ENCODE measurements at places on chromosomes 11 and 22. TPM values are rescaled to one million over a fixed set of nuclear protein-coding genes. Genes with fewer than 3 reads are reported as not detected.

DNA sequence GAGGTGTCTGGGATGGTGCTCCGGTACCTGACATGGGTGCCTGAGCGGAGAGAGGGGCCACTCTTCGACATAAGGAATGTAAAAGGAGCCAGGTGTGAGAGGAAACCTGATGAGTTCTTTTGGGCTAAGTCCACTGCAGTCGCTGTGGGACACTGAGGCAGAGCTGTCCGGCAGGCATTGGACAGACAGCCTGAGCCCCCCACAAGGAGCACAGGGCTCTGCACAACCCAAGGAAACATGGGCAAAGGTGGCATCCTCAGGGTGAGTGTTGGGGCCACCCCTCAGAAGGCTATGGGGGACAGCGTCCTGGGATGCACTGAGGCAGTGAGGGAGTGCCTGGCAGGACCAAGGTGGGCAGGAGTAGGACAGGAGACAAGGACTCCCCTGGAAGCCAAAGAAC is 57.7 kb upstream of the EMID1 start:
- H3K4me1 ChIP-seq: no peaks in the 10 kb centered on the region
- H3K27ac ChIP-seq: no peak overlapping the region
- peaks cover 2% of the 10 kb centered on the region for H3K36me3 ChIP-seq
- no peak for DNase-seq
- H3K27me3 ChIP-seq: no peaks in the 10 kb centered on the region

- H3K27ac ChIP-seq: no peak overlapping the region
- no peak for DNase-seq
- no peaks in the 10 kb centered on the region for H3K27me3 ChIP-seq
Observed at GRCh38 chr11:80849253-80849652, 1408.4 kb upstream of the TENM4 start.

The BTBD18 gene
- total RNA-seq: not detected

GRCh38 chr11:120108154-120108784 is 29.6 kb downstream of the TRIM29 start:
- H3K4me1 ChIP-seq: no peaks in the 10 kb centered on the region
- H3K27me3 ChIP-seq: peaks cover 67% of the 10 kb centered on the region
- peak; percentile 30 for DNase-seq
- no peak overlapping the region for H3K27ac ChIP-seq
- H3K4me3 ChIP-seq: no peak overlapping the region

GRCh38 chr22:46028106-46028991 is 51.4 kb upstream of the WNT7B start:
- no peaks in the 10 kb centered on the region for H3K36me3 ChIP-seq
- H3K4me1 ChIP-seq: peaks cover 4% of the 10 kb centered on the region
- H3K27me3 ChIP-seq: peaks cover 30% of the 10 kb centered on the region
- H3K27ac ChIP-seq: no peak overlapping the region
- no peak for DNase-seq

GRCh38 chr22:40631925-40632324 is 4.6 kb downstream of the MRTFA start:
- H3K4me3 ChIP-seq: no peak overlapping the region
- peaks cover 12% of the 10 kb centered on the region for H3K4me1 ChIP-seq
- H3K27me3 ChIP-seq: no peaks in the 10 kb centered on the region
- H3K27ac ChIP-seq: peak overlapping the region; percentile 52

DNA sequence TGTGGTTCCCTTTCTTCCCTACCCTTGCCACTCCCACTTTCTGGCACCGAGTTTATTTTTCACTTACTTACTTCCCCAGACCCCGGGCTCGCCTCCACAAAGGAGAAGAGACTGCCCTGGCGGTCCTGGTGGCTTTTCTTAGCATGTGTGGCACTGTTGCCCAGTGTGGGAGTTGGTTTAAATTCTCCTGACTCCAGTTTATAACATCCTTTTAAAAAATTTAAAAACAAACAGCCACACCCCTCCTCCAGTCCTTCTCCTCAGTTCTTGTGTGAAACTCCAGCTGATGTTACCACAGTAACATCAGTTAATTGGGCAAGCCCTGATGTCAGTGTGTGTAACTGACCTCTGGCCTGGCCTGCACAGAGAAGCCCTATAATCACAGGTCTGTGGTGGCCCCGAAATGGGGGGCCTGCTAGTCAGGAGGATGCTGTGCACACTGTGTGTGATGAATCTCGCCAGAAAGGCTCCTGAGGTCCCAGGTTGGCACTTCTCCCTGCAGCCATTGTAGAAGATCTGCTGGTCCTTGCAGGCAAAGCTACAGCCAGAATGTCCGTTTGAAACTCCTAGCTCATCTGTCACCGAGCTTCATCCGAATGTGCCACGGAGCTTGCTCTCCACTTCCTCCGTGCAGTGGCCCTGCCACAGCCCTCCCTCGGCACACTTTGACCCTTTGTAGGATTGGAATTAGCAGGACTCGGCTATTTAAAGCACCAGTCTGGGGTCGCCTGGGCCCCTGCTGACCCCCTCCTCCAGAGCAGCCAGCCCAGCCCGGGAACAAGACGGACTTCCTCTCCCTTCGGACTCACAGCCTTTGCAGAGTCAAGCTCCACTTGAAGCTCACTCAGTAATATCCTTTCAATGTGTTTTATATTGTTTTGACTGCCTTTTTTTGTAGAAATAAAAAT is 7.6 kb downstream of the YDJC start:
- H3K27ac ChIP-seq: no peak overlapping the region
- peaks cover 11% of the 10 kb centered on the region for H3K4me1 ChIP-seq
- peaks cover 29% of the 10 kb centered on the region for H3K36me3 ChIP-seq
- H3K4me3 ChIP-seq: no peak overlapping the region
- DNase-seq: no peak

GRCh38 chr11:72683782-72684200 is 9.6 kb upstream of the PDE2A start:
- no peak overlapping the region for H3K4me3 ChIP-seq
- peaks cover 2% of the 10 kb centered on the region for H3K4me1 ChIP-seq
- H3K36me3 ChIP-seq: peaks cover 28% of the 10 kb centered on the region
- DNase-seq: peak; percentile 19

The KCNJ1 gene
- not detected for total RNA-seq

The MIOX gene
- total RNA-seq: not detected

- no peak for DNase-seq
- H3K27me3 ChIP-seq: peaks cover 11% of the 10 kb centered on the region
- H3K4me3 ChIP-seq: no peak overlapping the region
- no peaks in the 10 kb centered on the region for H3K4me1 ChIP-seq
Observed at GRCh38 chr11:131833366-131833765, 463.0 kb downstream of the NTM start.

GRCh38 chr11:34565417-34566207 is 52.0 kb upstream of the ELF5 start:
- H3K27ac ChIP-seq: no peak overlapping the region
- no peak for DNase-seq

DNA sequence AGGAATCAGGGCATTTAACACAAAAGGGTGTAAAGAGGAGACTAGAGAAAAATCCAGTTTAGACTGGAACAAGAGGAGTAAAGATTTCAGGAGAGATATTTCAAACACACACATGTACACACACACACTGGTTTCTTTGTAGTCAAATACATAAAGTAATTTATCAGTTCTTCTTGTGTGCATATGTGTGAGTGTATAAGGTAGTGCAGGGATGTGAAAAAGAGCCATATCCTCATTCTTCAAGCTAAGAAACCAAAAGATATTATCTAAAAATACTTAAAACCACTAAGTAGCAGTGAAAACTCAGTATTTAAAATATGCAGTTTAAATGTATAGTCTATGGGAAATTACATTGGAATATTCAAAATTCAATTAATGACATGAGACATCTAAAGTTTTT is 52.5 kb upstream of the CARD18 start:
- H3K27ac ChIP-seq: no peak overlapping the region
- H3K36me3 ChIP-seq: no peaks in the 10 kb centered on the region
- DNase-seq: no peak
- no peaks in the 10 kb centered on the region for H3K27me3 ChIP-seq
- no peaks in the 10 kb centered on the region for H3K4me1 ChIP-seq
- no peak overlapping the region for H3K4me3 ChIP-seq

DNA sequence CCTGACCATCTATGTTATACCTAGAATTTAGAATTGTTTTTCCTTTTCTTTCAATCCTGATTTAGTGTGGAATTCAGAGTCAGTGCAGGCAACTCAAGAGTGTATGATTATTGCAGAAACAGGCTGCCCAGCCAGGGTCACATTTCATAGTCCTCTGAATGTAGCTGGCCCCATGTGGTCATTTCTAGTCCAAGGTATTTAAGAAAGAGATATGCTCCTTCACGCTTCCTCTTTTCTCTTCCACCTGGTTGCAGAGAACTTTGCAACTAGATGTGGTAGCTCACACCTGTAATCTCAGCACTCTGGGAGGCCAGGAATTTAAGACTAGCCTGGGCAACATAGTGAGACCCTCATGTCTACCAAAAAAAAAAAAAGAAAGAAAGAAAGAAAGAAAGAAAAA is 27.6 kb upstream of the LDLRAD3 start:
- no peaks in the 10 kb centered on the region for H3K4me1 ChIP-seq
- H3K4me3 ChIP-seq: no peak overlapping the region
- H3K36me3 ChIP-seq: no peaks in the 10 kb centered on the region
- H3K27me3 ChIP-seq: peaks cover 17% of the 10 kb centered on the region
- H3K27ac ChIP-seq: no peak overlapping the region

DNA sequence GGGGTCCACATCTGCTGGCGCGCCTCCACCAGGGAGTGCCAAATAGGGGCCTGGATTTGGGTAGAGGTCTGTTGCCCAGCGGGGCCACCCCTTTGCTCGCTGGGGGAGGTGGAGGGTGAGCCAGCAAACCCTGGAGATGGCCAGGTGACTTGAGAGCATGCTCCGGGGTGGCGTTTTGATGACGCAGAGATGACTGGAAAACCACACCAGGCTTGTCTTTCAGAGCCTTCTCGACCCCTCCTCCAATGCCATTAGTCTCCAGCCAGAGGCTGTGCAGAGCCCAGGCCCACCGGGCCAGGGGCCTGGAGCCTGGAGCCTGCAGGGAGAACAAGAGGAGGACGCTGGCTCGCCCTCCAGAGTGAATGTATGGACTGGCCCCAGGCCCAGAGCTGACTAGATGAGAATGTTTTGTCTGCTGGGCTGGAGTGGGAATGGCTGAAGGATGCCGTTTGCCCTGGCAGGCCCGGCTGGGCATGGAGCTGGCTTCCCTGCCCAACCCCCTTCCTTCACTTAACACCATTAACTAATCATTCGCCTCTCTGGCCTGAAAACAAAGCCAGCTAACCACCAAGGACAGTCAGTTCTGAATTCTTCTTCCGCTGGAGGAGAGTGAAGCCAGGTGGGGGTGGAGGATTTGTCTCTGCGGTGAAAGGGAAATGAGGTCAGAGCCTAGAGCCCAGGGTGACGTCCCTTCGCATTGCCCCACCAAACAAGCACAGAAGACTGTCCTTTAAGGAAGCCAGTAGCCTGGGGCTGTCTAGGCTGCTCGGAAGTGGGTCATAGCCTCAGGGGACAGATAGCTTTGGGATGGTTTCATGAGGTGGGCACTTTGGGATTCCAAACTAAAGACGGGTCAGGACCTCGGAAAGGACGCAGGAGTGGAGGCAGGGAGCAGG is 1.6 kb upstream of the MCAM start:
- H3K4me1 ChIP-seq: peaks cover 49% of the 10 kb centered on the region
- no peaks in the 10 kb centered on the region for H3K27me3 ChIP-seq
- H3K27ac ChIP-seq: peak overlapping the region; percentile 38
- no peak overlapping the region for H3K4me3 ChIP-seq
- peak; percentile 81 for DNase-seq
- peaks cover 9% of the 10 kb centered on the region for H3K36me3 ChIP-seq

- no peak overlapping the region for H3K4me3 ChIP-seq
- H3K27me3 ChIP-seq: no peaks in the 10 kb centered on the region
- H3K27ac ChIP-seq: no peak overlapping the region
- no peak for DNase-seq
- no peaks in the 10 kb centered on the region for H3K4me1 ChIP-seq
Observed at GRCh38 chr11:21144531-21144930, 475.1 kb downstream of the NELL1 start.

The MAPK11 gene
- total RNA-seq: 8.1 TPM

DNA sequence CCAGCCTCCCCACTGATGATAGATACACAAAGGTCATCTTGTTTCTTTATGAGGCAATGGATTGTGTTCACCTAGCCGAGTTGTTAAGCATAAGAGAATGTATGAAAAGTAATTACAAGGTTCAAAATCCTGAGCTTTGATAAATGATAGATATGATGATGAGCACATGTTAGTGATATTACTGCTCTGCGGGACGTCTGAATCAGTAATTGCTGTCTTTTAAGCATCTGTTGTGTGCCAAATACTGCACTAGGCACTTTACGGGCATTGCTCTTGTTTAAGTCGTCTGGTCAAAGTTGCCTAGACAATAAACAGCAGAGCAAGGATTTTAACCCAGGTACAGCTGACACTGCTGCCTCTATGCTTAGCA is 559 bp upstream of the RNF141 start:
- H3K4me3 ChIP-seq: peak overlapping the region; percentile 77
- H3K27me3 ChIP-seq: no peaks in the 10 kb centered on the region
- DNase-seq: no peak
- peaks cover 2% of the 10 kb centered on the region for H3K4me1 ChIP-seq
- no peaks in the 10 kb centered on the region for H3K36me3 ChIP-seq

- H3K27ac ChIP-seq: peak overlapping the region; percentile 47
- H3K27me3 ChIP-seq: no peaks in the 10 kb centered on the region
- H3K4me1 ChIP-seq: peaks cover 40% of the 10 kb centered on the region
- H3K4me3 ChIP-seq: no peak overlapping the region
- no peak for DNase-seq
Observed at GRCh38 chr22:46106279-46107022, 43.9 kb upstream of the PPARA start.

DNA sequence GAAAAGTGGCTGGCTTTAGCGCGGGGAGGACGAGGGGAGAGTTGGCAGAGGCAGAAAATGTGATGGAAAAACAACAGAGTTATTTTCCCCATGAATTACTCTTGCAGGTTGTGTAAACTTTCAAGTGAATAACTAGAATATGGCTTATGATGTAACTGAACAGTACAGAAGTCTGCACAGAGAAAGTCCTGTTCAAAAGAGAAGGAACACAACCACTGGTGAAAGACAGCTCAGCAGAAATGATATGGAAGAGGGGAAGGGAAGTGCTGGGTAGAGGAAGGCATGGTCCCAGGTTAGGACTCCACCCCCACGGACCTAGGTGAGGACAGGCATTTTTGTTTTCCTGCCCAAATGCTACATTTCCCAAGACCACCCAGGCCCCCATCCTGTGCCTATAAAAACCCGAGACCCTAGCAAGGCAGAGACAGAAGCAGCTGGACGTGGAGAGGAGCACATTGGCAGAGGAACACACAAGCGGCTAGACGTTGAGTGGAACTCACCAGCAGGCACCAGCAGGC is 77.7 kb downstream of the MAML2 start:
- no peak overlapping the region for H3K4me3 ChIP-seq
- peaks cover 1% of the 10 kb centered on the region for H3K36me3 ChIP-seq
- peak overlapping the region; percentile 12 for H3K27ac ChIP-seq

The SLC22A12 gene
- not detected for total RNA-seq

DNA sequence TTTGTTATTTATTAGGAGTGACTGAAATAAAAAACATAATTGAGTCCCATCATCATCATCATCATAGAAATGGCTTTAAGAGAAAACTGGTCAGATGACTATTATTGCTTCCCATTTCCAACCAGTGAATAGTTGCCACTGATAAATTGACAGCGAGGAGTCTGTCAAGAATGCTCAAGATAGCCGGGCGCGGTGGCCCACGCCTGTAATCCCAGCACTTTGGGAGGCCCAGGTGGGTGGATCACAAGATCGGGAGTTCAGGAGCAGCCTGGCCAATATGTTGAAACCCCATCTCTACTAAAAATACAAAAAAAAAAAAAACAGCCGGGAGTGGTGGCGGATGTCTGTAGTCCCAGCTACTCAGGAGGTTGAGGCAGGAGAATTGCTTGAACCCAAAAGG is 1.9 kb downstream of the WBP2NL start:
- no peaks in the 10 kb centered on the region for H3K4me1 ChIP-seq
- H3K27ac ChIP-seq: no peak overlapping the region
- H3K27me3 ChIP-seq: peaks cover 11% of the 10 kb centered on the region
- no peaks in the 10 kb centered on the region for H3K36me3 ChIP-seq
- H3K4me3 ChIP-seq: no peak overlapping the region

The DNHD1 gene
- total RNA-seq: 1.4 TPM

Measured in IMR-90 (cell line).